ENCODE measurements at places on chromosomes 6 and 20. TPM values are rescaled to one million over a fixed set of nuclear protein-coding genes. Genes with fewer than 3 reads are reported as not detected.
A peak's percentile ranks its signal among the peaks of the same experiment; 100 is the strongest.

DNA sequence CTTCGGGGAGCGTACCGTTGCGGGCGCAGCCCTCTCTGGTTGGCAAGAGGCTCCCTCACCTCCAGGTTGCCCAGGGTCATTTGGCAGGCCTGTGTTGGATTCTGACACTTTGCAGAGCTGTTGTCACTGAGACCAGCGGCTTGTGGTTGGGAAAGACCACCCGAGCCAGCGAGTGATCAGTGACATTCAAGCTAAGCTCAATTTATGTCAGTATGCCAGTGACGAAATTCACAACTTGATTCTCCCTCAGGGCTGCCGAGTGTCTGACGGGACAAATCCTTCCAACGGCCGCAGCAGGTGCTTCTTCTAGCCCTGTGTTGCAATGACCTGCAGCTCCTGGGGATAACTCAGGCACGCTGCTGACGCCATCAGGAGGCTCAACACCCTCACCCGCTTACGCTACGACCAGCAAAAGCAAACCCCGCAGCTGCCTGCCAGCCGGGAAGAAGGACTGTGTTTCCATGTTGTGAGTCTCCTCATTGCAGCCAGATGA is 16.9 kb upstream of the SLC22A2 start:
- DNase-seq, result no peak

- no peak for DNase-seq
These were observed 201.3 kb upstream of the EXOC2 start for GRCh38 chr6:894274-894673.

- DNase-seq, result no peak
These were observed 776 bp downstream of the PPIL1 start for GRCh38 chr6:36873612-36874442.

- DNase-seq, result no peak
These were observed 20.3 kb downstream of the MBOAT1 start for GRCh38 chr6:20191992-20192391.

GRCh38 chr6:40543146-40543545 is 44.0 kb downstream of the LRFN2 start:
- no peak for DNase-seq

DNA sequence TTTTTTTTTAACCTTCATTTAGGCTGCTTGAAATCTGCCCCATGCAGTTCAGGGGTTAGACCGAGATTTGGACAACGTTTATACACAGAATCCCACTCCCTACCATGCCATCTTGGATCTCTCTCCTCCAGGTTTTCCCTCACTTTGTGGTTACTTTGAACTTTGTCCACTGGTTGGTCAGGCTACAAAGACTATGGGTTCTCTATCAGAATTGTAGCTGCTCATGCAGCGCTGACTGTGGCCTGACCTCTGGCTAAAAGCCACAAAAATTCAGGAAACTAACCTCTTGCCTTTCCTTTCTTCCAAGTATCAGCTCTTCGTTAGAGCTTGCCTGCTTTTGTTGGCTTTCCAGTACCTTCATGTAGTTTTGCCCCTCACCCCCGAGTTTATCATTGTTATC is 44.9 kb upstream of the KCNG1 start:
- peak; percentile 7 for DNase-seq

DNA sequence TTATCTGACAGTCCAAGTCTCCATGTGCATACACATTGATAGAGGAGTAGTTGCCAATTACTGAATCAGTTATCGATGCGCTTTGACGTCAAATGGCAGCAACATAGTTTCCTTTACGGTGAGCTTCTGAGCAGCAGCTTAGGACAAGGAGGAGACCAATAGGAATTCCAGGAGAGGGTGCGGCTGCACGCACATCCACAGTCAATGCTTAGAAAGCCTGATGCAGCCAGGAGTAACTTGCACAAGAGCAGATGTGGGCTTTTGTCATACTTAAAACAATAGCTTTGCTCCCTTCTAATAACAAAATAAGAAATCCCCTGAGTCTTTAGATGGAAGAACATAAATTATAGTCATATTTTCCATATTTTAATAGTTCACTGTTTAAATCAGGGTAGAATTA is 442.1 kb downstream of the BCKDHB start:
- DNase-seq, result peak; percentile 54

Gene STX7
- 34.1 TPM for total RNA-seq

Gene TJAP1
- 32.8 TPM for total RNA-seq

Gene FAM83C
- not detected for total RNA-seq

Gene PLAGL1
- total RNA-seq, result 9.2 TPM

Gene CTCFL
- not detected for total RNA-seq
